Cerebellum (tissue), 4 donors: ENCODE measurements at places on chromosomes 3 and 15.
A peak's percentile ranks its signal among the peaks of the same experiment; 100 is the strongest.

GRCh38 chr3:66363148-66363547 lies 137.7 kb downstream of the LRIG1 start:
- no peak for DNase-seq

DNA sequence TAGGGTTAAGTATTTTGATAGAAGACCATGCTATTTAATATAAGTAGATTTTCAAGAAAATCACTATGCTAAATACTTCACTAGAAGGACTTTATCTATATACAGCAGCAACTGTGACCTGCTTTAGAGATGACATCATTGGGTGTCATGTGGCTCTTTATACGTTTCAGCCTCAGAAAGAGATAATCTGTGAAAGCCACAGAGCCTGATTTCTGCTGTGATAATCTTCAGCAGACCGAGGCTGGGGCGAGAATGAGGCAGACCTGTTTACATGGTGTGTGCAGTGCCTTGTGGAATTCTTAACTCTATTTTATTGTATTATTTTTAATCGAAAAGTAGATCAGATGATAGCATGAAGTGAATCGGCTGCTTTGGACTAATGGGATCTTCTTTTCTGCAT lies 471.2 kb downstream of the MFSD1 start:
- DNase-seq, result no peak

- DNase-seq, result no peak
Observed at GRCh38 chr3:143419611-143420010, 300.0 kb downstream of the CHST2 start.

DNA sequence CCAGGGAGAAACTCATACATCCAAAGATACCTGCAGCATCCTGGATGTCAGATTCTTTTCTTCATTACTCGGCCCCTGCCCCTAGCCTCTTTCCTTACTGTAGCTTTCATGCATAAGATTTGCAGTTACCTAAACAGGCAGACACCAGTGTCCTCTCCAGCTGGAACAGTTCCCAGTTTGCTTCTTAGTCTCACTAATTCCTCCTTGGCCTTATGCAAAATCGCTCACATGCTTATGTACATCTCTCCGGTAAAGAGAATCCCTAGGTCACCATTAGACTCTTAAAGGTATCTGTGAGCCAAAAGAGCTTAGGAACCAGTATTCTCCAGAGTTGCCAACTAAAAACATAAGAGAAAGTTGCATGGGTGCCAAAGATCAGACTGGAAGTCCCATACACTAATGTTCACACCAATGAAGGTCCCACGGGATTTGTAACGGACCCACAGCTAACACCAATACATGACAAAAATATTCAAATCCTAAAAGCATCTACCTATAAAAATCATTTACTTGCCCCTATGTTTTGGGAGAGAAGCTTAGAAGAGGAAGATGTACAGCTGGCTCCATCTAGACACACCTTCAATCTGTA lies 66.6 kb downstream of the CBLB start:
- DNase-seq, result peak; percentile 27

- no peak for DNase-seq
Observed at GRCh38 chr3:39568508-39568907, 101.0 kb downstream of the MOBP start.
